ENCODE measurements at places on chromosomes 12 and 14.
A peak's percentile ranks its signal among the peaks of the same experiment; 100 is the strongest.

DNA sequence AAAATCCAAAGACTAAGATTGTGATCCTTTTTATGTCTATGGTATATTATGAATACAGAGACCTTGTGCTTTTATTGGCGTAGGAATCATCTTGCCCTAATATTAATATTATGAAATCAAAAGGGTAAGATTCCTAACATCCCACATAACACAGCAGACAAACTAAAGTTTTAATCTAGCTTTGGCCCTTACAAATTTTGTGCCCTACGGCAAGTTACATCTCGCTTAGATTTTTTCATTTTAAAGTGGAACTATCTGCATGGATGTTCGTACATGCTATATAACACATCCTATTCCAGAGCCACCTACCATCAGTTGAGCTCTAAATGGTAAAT is 217 bp upstream of the SMIM10L1 start:
- no peak for DNase-seq

- no peak for DNase-seq
These were observed 92.4 kb upstream of the TMEM260 start for GRCh38 chr14:56487090-56487667.

DNA sequence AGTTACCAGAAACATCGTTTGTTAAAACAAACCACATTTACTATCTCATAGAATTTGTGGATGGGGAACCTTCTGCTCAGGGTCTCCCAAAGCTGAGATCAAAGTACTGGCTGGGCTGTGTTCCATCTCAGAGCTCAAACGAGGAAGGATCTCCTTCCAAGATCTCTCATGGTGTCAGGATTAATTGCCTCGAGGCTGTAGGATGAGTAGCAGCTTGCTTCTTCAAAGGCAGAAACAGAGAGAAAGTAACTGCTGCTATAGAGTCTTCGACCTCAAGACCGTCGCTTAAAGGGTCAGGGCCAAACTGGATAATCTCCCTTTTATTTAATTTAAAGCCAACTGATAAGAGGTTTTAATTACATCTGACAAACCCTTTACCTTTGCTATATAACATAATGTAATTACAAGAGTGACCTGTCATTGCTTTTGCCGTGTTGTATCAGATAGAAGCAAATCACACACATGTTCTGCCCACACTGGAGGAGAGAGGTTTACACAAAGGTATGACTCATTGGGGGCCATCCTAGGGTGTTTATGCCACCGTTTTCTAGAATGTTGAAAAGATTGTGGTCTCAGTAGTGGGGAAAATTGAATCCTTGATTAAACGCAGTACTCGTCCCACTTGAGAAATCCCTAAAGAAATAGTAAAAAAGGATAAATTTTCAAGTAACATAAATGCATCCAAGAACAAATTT is 868.8 kb upstream of the TMEM132C start:
- DNase-seq: no peak

DNA sequence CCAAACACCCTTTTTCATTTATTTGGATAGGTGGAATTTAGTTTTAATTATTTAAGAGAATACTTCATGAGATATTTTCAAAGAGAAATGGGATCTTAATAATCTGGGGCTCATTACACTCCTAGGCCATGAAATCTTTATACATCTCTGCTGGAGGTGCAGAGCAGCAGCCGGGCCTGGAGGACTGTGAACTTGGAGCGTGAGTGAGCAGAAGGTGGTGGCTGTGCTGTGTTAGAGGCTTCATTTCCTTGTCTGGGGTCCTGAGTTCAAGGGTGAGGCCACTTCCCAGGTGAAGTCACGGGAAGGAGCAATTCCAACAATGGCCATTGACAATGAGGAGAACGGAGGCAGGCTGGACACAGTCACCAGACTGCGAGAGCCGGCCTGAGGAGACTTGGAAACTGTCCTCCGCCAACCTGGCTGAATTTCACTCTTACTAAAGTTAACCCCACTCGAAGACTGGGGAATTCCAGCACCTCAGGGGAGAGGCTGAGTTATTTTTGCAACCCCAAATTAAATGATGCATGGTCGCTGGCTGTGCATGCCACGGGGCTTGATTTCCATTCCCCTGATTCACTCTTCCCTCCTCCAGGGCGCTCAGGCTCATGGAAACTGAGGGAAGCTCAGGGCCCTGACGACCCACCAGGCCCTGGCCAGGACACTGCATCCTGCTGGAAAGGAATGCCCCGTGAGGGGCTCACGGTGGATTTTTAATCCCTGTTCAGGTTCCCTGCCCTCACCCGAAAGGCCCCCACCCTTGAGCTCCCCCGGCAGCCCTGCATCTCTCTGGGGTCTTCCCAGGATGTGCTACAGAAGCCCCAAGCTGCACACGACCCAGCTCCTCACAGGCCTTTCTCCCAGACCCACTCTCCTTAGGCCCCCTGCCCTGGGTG is 22.6 kb upstream of the TRAF3 start:
- no peak for DNase-seq

- peak; percentile 27 for DNase-seq
These were observed 594 bp downstream of the ZCCHC8 start for GRCh38 chr12:122499991-122500684.

- no peak for DNase-seq
These were observed 46.9 kb downstream of the EVL start for GRCh38 chr14:100111931-100112704.

DNA sequence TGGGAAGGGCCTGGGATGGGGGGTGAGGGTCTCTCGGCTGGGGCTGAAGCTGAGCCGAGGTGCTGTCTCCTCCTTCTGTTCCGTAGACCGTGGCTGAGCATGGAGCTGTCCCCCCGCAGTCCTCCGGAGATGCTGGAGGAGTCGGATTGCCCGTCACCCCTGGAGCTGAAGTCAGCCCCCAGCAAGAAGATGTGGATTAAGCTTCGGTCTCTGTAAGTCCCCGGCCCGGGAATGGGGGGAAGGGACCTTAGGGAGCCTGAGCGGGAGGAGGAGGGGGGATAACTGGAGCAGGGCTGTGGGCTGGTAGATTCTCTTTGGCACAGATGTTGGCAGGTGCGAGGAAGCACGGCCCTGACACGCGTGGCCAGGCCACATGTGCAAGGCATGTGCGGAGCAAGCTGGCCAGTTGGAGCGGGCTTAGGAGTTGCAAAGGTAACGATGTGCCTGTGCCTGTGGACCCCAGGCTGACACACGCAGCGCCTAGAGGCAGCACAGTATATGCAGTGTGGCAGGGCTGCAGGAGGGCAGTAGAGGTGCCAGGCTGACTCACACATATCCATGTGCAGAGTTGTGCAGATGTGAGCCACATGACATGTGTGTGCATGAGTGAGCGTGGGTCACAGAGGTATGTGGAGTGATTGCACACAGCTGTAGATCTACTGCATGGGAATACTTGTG is 512 bp downstream of the PDE1B start:
- no peak for DNase-seq

GRCh38 chr12:27984275-27984674 is 11.7 kb upstream of the PTHLH start:
- DNase-seq: no peak

GRCh38 chr12:110287986-110288385 is 6.9 kb downstream of the ATP2A2 start:
- no peak for DNase-seq
